Amniotic stem cell (primary cell): ENCODE measurements at places on chromosomes 2 and 18.

DNA sequence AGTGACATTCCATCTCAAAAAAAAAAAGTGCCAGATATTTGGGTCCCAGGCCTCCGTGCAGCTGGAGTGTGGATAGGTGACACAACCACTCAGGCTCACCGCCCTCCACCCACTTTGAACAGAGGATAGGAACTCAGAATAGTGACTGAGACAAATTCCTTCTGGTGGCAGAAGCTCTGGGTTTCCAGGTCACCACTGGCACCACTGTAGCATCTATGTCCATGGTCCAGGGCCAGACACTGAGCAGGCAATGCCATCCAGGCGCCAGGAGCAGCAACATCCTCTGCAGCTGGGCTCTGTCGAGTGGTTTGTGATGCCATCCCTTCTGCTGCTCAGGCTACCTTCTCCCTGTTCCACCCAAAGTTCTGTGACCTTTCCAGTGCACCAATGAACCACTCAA lies 81.5 kb upstream of the PTPRM start:
- DNase-seq, result no peak

DNA sequence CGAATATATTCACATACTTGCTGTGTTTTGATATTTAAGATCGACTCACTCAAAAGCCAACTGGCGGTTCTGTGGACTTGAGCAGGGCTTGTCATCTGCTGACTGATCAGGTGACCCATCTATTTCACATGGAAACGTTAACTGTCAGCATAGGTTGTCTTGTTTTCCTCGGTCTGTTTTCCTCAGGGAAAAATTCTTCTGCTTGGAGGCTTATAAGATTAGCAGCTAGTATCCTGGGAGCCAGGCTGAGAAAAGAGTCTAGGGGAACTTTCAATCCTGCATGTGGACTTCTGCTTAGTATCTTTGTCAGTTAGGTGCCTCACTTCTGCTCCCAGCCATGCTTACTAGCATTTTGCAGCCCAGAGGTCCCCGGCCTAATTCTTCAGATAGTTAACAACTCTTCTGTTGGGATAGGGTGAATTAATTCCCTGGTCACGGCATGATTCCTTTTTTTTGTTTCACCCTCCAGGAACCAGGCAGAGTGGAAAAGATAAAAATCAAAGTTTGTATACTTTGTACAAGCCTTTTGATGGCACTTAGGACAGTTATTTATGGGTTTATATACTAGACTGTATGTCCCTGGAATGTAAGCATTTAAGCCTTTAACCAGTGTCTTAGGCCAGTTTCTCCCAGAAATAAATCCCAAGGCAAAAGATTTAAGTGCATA lies 226.0 kb downstream of the GULP1 start:
- DNase-seq, result no peak

GRCh38 chr2:127410871-127411652 lies 7.2 kb upstream of the PROC start:
- DNase-seq, result peak; percentile 8

- no peak for DNase-seq
These were observed 24.0 kb upstream of the NCL start for GRCh38 chr2:231488331-231488730.

DNA sequence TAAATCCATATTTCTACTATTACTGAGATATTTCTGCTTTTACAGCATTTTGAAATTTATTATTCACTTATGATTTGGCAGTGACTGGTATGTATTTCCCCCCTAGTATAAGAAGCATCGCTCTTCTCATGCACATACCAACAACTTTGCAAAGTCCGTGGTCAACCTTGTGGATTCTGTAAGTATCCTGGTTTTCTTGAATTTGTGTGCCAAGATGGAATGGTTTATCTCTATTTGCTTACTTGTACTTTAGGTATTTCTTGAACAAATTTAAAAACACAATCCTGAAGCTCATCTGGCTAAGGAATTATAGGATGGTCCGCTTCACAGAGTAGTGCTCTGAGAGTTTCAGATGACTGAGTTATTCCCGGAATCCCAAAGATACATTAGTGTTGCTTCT lies 85.0 kb upstream of the FAM237A start:
- no peak for DNase-seq

DNA sequence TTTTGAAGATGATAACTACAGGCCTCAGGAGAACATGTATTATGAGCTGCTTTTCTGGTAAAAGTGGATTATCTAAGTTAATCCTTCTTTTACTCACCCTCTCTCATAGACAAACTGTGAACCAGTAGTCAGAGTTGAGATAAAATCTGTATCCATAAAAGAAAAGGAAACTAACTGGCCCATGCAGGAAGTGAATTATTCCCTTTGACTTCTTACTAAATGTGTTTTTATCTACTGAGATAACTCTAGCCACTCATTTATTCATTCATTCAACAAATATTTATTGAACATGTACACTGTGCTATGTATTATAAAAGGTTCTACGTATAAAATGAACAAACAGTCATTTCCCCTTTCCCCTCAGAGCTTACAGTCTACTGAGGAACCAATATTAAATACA lies 10.0 kb downstream of the WDR35 start:
- no peak for DNase-seq
